ENCODE measurements at places on chromosomes 2 and 18.

- DNase-seq: no peak
These were observed 86.1 kb upstream of the KYNU start for GRCh38 chr2:142791335-142791734.

- no peak for DNase-seq
These were observed 288.5 kb upstream of the HNMT start for GRCh38 chr2:137675584-137676327.

DNA sequence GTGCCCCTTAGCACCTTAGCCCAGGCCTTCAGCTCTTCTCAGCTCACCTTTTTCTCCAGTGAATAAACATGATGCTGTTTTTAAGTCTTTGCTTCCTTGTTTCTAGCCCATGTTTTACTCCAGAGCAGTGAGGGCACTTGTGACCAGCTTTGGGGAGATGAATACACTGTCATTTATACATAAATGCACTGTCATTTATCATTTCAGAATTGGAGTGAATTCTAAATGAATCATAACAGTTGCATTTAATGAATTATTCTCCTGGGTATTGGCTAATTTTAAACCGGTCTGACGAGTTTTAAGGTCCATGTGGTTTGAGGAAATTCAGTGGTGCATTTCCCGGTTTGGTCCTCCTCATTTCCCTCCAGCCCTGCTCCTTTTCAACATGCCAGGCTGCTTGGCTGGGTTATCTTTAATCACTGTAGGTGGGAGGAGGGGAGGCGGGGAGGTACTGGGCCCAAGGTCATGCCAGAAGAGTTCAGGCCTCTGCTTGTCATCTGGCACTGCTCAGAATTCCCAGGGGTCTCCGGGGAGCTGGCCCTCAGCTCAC lies 23.9 kb downstream of the PRKCE start:
- DNase-seq: no peak

DNA sequence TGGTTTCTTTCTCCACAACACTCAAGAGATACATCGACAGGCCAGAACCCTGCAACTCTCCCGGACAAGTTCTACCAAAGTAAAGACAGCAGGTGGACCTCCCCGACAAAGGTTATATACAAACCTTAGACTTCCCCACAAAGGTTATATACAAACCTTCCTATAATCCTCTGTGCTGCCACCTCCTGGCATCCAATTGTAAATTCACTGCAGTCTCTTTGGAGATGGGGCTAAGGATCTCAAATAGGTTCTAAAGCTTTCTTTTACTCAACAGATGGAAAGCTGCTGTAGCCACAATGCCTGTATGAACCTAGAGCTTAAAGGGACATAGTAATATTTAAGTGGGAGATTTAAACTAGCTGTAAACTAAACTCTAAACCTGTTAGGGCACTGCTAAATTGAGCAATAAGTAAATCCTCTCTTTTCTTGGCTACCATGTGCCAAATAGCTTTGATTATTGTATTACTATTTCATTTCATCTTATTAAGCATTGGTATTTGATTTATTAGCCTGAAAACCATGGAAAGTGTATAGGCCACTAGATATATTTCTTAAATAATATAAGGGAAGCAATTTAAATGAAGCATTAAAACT lies 9.8 kb upstream of the MREG start:
- DNase-seq: no peak

GRCh38 chr2:201631041-201631440 lies 12.3 kb downstream of the TMEM237 start:
- DNase-seq: no peak

GRCh38 chr18:58580078-58580477 lies 48.8 kb downstream of the ALPK2 start:
- DNase-seq: no peak

Data from stimulated activated CD4-positive, alpha-beta T cell treated with anti-CD3 and anti-CD28 coated beads, Interleukin-1b, Interleukin-23, amount 100 ng/mL, for 24 hours (primary cell).